NCI-H2081 treated with DMSO at 0.1 percent for 48 hours (cell line): ENCODE measurements at places on chromosomes 1 and 21.
A peak's percentile ranks its signal among the peaks of the same experiment; 100 is the strongest.

GRCh38 chr1:95382000-95382786 lies 148.2 kb downstream of the RWDD3 start:
- DNase-seq: no peak

- DNase-seq: no peak
Measured at GRCh38 chr1:230611128-230611877, 31.0 kb upstream of the COG2 start.

DNA sequence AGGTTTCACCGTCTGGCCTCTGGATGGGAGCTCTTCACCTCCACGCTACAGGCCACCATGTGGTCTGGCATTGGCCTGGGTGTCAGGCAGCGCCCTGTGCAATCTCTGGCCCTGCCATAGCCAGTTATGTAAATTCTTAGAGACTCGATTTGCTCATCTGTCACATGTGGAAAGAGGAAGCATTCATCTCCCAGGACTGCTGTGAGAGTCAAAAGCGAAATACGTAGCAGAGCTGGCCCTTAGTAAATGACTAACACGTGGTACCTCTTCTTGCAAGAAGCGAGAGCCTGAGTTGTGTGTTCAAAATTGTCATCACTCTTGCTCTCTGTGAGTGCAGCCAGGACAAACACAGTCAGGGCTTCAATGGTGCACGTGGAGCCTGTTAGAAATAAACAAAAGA lies 159.0 kb upstream of the BACE2 start:
- DNase-seq: no peak

GRCh38 chr1:199937161-199937560 lies 90.3 kb upstream of the NR5A2 start:
- DNase-seq: no peak

DNA sequence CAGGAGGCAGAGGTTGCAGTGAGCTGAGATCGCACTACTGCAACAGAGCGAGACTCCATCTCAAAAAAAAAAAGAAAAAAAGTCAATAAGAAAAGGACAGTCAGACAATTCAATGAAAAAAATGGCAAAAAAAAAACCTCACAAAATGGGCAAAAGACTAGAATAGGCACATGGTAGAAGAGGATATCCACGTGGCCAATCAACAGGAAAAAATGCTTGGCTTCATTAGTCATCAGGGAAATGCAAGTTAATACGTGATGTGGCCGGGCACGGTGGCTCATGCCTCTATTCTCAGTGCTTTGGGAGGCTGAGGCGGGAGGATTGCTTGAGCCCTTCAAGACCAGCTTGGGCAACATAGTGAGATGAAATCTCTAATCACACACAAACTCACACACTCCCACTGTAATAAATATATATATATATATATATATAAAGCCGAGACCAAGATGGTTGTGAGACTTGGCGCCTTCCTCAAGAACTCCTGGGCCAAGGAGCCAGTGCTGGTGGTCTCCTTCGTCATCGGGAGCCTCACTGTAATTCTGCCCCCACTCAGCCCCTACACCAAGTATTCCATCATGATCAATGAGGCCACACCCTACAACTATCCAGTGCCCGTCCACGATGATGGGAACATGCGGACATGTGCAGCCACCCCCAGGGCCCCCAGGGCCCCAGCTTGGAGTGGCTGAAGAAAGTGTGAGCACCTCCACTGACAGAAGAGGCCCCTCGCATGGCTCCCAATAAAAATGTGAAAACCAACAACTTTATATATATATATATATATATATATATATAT lies 22.9 kb upstream of the LEFTY2 start:
- no peak for DNase-seq

DNA sequence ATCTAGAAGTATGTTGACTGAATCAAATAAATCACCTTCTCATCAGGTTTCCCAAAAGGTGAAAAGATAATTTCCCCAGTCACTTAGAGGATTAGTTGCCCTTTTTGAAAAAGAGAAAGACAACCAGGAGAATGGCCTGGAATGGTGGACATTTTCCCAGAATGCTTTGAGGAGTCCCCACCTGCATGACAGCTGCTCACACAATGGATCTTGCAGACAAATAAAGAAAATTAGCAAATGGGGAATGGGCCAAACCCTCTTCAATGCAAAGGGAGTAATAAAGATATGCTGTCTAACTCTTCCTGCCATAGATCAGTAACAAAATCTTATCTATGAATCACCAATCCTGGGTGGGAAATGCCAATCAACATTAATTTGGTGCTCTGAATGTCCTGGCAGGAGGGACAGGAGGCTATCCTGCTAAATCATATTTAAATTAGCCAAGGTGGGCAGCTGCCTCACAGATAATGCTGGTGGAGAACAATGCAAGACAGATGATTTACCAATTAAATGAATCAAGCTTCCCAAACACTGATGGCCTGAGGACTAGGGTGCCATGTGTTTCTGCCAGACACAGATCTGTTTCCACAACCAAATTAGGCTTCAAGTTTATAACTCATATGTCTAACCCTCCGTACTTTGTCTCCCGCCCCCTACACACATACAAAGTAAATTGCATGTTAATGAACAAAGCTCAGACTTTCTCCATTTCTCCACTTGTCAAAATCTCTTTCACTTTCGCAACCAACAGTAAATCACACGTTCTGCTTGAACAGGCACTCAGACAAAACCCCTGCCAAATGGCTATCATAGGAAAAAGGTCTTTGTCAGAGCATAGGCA lies 488.0 kb upstream of the PLXNA2 start:
- peak; percentile 99 for DNase-seq

DNA sequence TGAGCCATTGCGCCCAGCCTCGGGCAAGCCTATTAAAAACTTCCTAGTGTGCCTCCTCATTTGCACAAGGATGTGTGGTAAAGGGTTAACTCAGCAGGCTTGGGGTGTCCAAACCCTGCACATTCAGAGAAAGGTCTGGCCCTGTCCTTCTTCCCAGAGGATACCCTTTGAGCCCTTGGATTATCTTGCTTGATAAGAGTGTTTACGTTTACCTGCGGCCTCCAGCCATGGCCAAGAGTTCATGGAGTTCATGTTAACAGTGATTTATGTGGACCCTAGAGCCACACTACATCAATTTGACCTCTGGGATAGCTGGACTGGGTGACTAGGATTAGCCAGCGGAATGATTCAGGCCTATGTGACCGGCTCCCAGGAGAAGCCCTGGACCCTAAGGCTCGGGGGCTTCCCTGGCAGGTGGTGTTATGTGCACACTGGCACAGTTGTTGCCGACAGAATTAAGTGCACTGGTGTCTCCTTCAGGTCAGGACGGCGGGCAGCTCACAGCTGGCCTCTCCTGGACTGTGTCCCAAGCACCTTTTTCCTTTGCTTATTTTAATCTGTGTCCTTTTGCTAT lies 7.7 kb upstream of the TCP10L start:
- DNase-seq: no peak

DNA sequence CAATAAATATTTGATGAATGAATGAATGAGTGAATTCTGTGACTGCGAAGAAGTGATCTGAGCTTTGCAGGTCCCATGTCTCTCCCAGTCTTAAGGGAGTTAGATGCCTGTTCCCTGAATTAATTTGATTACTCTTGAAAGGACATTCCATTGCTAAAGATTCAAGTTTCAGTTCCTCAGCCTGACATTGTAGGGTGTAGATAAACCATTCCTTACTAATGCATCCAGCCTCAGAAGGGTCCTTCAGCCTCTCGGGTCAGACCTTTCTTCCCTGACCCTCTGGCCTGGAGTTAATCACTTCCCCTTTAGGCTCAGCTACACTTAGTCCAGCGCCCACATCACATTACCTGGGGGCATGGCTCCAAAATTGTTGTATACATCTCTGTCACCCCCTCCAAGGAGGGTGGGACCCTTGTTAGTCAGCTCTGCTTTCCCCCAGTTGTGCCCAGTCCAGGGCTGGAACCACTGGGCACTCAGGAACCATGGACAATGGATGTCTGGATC lies 2.6 kb downstream of the INSRR start:
- no peak for DNase-seq

- DNase-seq: no peak
Measured at GRCh38 chr1:59223989-59224634, 72.8 kb upstream of the FGGY start.

GRCh38 chr1:92026806-92027205 lies 3.0 kb upstream of the EPHX4 start:
- no peak for DNase-seq

- no peak for DNase-seq
Measured at GRCh38 chr1:51344276-51344601, 13.9 kb upstream of the TTC39A start.

GRCh38 chr1:94239796-94240195 lies 2.4 kb upstream of the ARHGAP29 start:
- DNase-seq: no peak

DNA sequence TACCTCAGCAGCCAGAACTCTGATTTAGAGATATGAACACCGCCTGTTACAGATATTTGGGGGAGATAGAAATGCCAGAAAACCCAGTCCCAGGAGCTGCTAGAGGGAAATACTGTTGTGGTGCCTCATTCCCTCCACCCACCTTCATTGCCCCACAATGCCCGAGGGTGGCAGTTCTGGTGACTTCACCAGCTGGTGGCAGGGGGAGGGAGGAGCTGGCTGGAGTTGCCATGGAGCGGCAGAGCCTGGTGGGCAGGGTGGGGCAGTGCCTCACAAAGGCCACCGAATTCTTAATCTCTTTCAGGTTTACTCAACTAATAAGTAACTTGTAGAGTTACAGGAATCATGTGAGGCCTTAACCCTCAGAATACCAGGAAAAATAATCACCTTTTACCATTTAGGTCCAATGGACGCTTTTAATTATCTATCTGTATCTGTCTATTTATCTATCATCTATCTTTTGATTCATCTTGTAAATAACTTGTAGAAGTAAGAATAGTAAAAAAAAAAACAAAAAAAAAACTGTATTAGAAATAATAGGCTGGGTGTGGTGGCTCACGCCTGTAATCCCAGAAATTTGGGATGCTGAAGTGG lies 11.7 kb upstream of the S100A11 start:
- no peak for DNase-seq

DNA sequence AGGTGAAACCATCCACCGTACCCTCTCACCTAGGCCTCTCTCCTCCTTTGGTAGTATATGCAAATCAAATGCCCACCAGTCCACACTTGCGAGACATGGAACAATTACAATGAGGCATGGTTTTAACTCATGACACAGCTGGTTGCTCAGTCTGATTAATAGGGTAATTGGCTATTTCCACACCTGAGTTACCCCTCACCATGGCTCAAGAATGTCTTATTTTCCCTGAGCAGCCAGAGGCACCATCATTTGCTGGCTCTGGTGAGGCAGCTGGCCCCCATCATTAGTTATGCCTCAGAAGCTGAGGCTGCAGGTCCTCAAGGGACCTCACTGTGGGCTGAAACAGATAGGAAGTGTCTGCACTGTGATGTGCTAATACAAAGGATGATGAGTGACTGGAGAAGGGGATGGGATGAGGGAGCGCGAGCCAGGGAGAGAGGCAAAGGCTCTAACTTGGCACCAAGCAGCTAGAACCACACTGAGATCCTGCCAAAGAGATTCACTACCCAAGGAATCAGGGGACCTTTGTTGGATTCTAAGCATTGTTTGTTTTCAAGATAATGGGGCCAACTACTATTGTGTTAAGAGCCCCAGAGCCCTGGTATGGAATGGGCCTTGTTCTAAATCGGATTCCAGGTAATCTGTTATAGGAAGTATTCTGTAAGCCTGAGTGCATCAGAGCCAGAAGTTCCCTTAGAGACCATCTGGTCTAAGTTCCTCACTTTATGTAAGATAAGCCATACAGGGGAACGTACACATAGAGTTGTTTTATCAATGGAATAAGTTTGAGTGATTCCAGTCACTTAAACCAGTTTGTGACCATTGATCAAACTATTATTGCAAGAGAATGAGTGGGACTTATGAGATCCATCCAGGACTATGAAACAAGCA lies 80.0 kb upstream of the CNTN2 start:
- no peak for DNase-seq

DNA sequence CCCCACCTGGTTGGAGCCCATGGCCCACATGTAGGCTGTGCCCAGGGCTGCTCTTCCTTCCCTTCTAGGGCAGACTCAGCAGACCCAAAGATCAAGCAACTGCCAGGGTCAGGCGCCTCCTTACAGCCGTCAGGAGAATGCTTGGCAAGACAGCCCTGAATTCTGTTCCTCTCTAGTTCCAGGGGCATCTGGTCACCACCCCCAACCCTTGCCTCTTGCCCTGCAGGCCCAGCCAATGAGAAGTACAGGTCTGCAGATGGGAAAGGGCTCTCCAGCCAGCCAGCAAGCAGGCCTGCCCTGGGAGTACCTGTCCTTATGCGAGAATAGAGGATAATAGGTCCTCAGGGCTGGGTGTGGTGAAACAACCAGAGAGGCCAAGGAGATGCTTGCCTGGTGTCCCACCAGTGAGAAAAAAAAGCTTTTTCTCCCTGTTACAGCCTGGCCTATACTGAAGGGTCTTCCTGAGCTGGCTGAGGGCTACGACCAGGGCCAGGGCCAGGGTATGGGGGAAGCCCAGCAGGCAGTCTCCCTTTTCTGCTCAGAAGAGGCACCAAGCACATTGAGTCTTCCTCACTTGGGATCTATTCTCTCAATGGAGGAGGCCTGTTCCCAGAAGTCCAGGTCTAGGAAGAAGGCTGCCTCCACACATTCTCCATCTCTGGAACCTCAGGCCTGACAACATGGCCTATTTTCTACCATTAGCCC lies 31.4 kb downstream of the NAV1 start:
- DNase-seq: no peak

DNA sequence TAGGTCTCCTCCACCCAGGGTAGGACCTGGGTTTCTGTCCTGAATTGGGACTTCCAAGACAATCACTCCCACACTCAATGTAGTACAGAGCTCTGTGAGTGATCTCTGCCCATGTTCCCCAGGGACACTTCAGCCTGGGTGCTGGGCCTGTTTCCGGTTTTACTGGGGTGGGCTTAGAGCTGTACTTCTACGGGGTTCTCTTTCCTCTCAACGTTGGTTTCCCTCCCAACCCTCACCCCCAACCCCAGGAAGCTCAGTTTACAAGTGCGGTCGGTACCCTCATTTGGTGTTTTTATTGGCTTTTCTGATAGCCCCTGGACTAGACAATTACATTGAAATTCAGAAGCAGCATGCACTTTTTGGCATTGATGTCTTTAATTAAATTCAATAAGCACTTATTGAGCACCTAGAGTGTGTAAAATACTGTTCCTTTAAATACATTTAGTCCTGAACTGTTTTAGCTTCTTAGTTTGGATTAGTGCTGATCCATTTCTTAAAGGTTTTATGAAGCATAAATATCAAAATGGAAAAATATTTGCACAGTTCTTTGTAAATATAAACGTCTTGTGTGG lies 542 bp upstream of the XPR1 start:
- DNase-seq: no peak

DNA sequence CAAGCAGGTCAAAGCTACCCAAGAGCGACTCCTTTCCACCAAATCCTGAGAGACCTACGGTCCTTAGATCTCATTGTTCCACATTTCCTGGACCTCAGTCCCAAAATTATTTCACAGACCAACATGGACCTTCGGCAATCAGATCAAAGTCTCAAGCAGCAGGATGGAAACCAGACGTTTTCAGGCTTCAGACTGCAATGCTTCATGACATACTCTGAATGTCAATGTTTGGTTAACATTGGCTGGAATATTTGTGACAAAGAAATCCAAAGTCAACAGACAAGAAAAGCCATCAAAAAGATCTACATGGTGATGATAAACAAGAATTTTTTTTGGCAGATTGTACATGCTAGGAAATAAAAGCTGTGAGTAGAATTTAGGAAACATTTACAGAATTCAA lies 1057.3 kb downstream of the ADGRL2 start:
- no peak for DNase-seq
